ENCODE measurements at places on chromosomes 1 and 21.

- DNase-seq = no peak
Observed at GRCh38 chr1:171433451-171433850, 51.9 kb upstream of the PRRC2C start.

GRCh38 chr1:183989078-183989577, 48.4 kb downstream of the COLGALT2 start:
- no peak for DNase-seq

DNA sequence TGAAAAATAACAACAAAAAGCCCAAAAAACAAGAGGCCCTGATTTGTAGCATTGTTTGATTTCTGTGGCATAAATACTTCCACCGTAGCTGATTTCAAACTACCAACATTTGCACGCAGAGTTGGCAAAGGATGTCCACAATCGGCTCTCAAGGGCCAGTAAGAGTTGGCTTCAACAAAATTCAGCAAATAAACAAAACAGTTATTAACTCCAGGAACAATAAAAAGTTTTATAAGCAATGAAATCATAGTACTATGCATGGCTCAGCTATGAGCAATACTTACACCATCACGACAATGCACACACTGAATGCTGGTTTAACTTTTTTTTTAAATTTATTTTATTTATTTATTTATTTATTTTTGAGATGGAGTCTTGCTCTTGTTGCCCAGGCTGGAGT, 8.7 kb upstream of the COX20 start:
- DNase-seq = no peak

DNA sequence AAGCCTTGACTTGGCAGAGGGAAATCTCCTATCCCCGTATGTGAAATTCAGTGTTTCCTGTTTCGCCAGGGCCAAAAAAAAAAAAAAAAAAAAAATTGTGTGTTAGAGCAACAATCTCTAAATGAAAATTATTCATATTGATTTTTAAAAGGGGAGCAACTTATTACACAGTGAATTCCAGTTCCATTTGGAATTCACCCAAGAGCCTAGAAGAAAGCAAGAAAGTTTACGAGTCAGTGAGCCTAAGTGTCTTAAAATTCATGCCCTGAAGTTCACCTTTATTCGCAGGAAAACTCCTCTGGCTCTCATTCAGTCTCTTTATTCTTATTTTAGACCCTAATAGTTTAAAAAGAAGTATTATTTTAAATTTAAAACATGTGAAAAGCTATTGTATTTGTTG, 42.1 kb upstream of the HUNK start:
- no peak for DNase-seq

DNA sequence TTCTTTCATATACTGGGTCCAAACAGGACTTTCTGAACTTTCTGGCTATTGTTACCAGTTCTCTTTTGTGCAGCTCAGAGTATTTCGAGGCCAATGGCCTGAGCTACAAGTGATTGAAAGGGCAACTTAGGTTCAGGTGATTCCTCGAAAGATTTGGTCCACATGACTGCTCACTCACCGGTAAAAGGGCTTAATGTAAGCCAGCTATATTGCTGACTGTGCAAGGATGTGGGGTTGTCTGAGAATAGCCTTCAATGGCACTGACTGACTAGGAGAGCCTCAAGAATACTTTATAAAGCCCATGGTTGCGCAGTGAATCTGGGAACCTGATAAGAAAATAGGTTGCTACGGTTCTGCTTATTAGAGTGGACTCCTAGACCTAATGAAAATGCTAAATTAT, 269.0 kb downstream of the SEC16B start:
- no peak for DNase-seq

GRCh38 chr21:17195976-17196375, 316.9 kb upstream of the CXADR start:
- DNase-seq = no peak

- DNase-seq = no peak
Observed at GRCh38 chr1:161172776-161173376, 4.4 kb downstream of the B4GALT3 start.

GRCh38 chr1:56024155-56024554, 555.2 kb downstream of the PLPP3 start:
- DNase-seq = no peak

DNA sequence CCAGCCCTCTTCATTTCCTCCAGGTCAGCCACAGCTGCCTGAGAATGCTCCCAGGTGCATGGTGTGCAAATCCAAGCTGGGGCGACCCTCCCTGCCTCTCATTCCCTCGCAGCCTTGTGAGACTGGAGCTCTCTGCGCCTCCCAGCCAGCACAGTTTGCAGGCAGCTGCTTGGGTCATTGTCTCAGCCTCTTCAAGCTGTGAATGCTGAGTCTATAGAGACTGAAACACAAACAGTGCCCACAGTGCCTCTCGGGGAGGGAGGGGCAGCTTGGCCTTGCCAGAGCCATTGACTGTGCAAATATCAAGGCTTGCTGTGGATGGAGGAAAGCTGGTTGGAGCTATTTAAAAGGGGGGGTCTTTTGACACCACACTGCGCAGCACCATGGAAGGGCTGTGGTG, 10.6 kb downstream of the PLXNA2 start:
- no peak for DNase-seq

- DNase-seq = no peak
Observed at GRCh38 chr1:227482023-227482299, 81.4 kb upstream of the ZNF678 start.
